Left kidney (tissue), 8 donors: ENCODE measurements at places on chromosomes 6 and 20.
A peak's percentile ranks its signal among the peaks of the same experiment; 100 is the strongest.

- DNase-seq, result no peak
These were observed 54.1 kb downstream of the ATXN1 start for GRCh38 chr6:16706911-16707783.

DNA sequence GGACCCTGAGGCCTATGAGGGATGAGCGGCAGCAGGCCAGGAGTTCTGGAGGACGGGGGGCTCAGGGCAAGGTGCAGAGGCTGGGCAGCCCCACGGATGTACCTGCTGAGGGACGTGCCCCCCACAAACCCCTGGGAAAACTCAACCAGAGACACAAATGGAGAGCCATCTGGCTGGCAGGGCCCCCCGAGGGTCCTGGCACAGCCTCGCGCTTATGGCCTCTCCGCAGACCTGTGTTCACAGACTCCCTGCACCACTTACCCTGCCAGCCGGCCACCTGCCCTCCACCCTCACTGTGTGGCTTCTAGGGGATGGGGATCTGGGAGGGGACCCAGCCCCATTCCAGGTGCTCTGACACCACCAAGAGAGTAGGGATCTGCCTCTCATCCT, 3.4 kb upstream of the ZBTB46 start:
- DNase-seq, result no peak

DNA sequence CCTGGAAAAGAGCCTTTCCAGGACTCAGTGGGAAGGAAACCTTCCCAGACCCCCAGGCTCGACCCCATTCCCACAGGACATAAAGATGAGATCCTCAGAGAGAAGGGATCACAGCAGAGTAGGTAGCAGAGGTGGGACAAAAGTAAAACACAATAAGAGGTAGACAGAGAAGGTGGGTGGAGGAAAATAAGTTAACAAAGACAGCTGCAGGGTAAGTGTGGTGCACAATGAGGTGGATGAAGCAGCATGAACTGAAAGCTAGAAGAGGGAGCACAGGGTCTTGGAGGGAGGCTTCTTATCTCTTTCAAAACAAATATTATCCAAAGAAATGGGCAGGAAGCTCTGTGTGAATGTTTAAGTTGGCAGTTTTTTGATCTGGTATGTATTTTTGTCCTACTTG, 14.0 kb upstream of the MAP7 start:
- DNase-seq, result no peak

GRCh38 chr20:9829835-9830234, 9.0 kb downstream of the PAK5 start:
- DNase-seq, result no peak

GRCh38 chr20:1105599-1106194, 12.7 kb upstream of the PSMF1 start:
- DNase-seq, result no peak

DNA sequence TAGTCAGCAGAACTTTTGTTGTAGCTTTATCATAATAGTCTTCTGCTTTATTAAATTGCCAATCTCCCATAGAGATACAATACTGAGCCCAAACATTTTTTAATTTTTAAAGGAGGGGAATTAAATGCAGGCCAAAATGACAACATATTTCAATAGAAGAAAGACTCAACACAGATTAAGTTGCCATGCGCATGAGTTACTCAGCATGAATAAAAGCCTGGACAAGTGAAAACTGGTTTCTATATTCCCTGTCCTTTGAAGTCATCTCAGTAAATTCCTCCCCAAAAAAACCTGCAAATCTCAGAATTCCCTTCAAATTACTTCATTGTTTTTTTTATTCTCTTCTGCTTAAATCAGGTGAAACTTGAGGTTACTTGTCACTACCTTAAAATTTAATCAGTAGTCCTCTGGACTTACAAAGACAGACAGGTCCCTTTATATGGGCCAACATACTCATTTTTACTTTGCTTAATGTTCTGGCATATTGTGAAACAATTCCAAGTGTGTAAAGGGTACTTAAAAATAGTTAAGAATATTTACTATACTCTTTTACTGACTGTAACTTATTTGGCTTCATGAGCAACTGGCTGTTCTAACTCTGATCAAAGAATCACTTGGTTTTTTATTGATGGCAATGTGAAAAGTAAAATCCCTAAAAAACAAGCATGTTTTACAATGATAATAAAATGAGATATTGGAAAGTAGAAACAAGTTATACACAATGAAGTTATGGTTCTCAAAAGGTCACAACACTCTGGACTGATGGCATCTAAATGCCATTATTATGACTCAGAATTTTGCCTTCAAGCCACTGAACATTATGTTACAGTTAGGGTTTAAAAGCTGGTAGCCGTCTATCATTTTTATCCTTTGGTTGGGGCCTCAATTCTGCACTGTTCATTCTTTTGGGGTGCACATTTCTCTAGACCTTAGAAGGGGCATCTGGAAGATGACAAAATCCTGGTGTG, 49.9 kb upstream of the COL21A1 start:
- no peak for DNase-seq

DNA sequence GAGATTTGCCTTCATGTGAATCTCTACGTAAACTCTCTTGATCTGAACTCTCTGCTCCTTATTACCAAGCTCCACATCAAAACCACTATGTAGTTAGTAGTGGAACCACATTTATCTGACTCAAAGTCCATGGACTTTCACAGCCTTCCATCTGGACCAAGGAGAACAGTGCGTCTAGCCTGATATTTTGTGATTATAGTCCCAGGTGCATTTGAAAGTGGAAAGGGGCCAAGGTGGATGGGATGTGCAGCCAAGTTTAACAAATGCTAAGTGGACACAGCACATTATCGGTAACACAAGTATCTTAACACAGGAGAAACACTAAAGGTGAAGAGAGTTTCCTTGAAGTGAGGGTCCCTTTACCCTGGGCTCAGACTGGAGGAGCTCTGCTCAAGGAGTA, 281.2 kb upstream of the SGK1 start:
- no peak for DNase-seq

- DNase-seq, result no peak
These were observed 602.2 kb upstream of the NOX3 start for GRCh38 chr6:156057869-156058268.

DNA sequence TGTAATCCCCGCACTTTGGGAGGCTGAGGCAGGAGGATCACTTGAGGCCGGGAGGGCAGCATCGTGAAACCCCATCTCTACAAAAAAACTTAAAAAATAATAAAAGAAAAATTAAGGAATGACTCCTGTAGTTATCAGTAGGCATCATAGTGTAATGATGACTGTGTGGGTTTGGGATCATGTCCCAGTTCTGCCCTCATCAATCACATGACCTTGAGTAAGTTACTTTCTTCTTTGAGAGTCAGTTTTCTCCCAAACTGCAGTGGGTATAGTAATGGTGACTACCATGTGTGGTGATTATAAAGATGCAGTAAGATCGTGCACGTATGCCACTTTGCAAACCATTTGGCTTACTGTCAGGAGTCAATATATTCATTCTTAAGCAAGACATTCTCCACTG, 89.2 kb downstream of the TXNDC5 start:
- no peak for DNase-seq

GRCh38 chr20:53580376-53581111, 13.1 kb downstream of the ZNF217 start:
- DNase-seq, result no peak

DNA sequence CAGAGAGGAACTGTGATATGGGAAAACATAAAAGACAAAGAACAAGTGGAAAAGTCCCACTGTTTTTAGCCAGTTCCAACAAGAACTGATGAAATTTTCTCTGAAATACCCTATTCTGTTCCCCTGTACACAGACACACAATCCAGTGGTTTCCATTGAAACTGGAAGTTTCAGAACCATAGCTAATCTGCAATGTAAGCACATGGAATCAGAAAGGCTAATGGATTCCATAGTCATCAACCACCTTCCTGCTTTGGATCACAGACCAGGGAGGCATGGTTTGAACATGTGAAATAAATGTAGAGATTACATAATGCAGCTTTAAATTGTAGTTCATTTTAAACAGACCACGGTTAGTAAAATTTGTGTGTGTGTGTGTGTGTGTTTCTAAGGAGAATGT, 242.1 kb downstream of the GJA1 start:
- DNase-seq, result no peak

DNA sequence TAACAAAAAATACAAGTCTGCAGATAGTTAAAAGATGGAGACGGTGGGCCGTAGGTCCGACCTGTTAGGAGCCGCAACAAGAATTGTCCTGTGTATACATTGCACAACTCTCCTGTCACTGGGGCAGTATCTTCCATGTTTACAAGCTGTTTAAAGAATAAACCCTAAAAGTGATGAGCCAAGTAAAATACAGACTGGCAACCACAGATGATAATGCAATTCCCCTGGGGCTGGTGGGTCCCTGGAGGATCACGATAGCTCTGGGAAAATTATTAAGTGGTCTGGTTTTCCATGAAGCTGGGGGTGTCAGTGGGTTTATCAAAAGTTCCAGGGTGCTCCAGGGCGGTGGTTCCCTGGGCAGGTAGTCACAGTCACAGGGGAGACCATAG, 8.1 kb upstream of the FAM50B start:
- DNase-seq, result no peak

GRCh38 chr6:77511860-77512259, 48.6 kb upstream of the HTR1B start:
- no peak for DNase-seq

- peak; percentile 19 for DNase-seq
These were observed 116.6 kb upstream of the RPS6KA2 start for GRCh38 chr6:166743406-166744222.

- DNase-seq, result no peak
These were observed 605 bp upstream of the PPP1R16B start for GRCh38 chr20:38804682-38805501.

DNA sequence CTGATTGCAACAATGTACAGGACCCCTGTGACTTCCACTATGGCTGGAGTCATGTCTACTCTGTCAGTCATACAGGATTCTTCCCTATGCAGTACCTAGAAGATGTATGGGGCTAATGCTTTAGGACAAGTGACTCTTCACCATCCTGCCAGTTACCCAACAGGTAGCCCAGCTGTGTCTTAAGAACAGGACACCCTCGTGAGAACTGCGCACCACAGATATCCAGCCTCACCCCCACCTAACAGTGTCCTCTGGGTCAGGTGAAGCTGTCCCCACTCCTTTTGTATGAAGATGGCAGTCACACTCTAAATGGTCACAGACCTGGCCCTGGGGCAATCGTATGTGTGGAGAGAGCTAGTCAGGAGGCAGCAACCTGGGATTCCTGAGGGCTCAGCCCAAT, 191.6 kb downstream of the C6orf118 start:
- no peak for DNase-seq

DNA sequence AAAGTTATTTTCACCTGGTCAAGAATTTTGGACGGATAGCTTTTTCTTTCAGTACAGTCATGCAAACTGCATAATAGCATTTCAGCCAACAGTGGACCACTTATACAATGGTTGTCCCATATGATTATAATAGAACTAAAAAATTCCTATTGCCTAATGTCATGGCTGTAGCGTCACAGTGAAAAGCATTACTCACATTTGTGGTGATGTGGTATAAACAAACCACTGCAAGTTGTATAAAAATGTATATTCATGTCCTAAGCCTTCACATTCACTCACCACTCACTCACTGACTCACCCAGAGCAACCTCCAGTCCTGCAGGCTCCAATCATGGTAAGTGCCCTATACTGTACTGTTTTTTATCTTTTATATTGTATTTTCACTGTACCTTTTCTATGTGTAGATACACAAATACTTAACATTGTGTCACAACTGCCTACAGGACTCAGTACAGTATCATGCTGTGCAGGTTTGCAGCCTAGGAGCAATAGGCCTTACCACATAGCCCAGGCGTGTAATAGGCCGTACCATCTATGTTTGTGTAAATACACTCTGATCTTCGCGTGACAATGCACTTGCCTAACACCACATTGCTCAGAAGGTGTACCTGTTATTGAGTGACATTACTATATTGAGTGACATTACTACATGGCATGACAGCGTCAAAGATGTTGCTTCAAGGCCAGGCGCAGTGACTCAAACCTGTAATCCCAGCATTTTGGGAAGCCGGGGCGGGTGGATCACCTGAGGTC, 17.9 kb downstream of the ABHD12 start:
- DNase-seq, result no peak

GRCh38 chr20:50142812-50143211, 10.7 kb downstream of the PEDS1 start:
- DNase-seq, result no peak

- no peak for DNase-seq
These were observed 47.2 kb downstream of the RFX6 start for GRCh38 chr6:116924245-116924644.

DNA sequence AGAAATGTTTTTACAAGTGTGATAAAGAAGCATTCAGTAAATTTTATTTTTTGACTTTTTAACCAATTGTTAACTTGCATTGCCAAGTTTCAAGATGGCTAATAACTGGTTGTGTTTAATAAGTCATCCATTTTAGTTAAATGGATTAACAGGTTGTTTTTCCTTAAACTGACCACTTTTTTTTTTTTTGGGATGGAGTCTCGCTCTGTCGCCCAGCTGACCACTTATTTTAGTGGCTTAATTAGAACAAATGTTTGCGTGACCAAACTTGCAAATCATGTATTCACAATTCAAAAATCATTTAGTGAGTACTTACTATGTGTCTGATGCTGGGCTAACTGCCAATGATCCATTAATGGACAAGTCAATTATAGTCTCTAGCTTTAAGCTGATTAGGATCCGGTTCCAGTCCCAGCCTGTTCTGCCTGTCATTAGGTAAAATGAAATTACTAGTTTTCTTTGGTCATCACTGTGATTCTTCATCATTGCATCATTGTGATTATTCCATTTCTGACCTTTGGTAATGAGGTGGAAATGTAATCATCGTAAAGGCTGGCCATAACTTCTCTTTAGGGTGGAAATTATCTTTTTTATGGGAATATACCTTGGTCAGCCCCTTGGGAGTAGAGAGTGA, 729.2 kb upstream of the MARCKS start:
- DNase-seq, result no peak

DNA sequence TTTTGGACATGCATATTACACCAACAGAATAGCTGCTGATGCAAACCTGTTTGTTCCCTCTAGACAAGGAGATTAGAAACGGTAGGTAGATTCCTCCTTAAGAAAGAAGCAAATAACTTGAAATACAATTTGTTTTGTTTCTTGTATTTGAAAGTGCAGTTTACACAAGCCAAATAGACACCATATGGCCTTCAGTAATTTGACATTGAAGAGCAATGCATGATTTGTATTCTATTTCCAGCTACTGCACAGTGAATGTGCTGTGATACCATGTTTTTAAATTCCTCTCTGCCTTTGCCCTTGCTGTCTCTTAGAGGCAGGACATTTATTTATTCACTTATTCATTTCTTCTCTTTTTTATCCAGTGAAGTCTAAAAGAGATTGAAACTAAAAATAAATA, 31.9 kb upstream of the ANKEF1 start:
- DNase-seq, result no peak
